Hindlimb muscle (tissue), 1 donor: ENCODE measurements at places on chromosomes 3 and 15.

- DNase-seq, result no peak
Measured at GRCh38 chr3:124760601-124761000, 30.3 kb downstream of the UMPS start.

- DNase-seq, result no peak
Measured at GRCh38 chr3:37447732-37448131, 273.4 kb upstream of the LRRFIP2 start.

GRCh38 chr15:49330166-49330565 is 92.9 kb upstream of the FGF7 start:
- no peak for DNase-seq

DNA sequence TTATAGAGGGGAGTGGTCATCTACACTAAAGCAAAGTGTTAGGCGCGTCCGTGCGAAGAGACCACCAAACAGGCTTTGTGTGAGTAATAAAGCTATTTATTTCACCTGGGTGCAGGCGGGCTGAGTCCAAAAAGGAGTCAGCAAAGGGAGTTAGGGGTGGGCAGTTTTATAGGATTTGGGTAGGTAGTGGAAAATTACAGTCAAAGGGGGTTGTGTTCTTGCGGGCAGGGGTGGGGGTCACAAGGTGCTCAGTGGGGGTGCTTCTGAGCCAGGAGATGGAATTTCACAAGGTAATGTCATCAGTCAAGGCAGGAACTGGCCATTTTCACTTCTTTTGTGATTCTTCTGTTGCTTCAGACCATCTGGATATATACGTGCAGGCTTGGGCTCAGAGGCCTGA is 47.1 kb downstream of the OIP5 start:
- DNase-seq, result no peak

DNA sequence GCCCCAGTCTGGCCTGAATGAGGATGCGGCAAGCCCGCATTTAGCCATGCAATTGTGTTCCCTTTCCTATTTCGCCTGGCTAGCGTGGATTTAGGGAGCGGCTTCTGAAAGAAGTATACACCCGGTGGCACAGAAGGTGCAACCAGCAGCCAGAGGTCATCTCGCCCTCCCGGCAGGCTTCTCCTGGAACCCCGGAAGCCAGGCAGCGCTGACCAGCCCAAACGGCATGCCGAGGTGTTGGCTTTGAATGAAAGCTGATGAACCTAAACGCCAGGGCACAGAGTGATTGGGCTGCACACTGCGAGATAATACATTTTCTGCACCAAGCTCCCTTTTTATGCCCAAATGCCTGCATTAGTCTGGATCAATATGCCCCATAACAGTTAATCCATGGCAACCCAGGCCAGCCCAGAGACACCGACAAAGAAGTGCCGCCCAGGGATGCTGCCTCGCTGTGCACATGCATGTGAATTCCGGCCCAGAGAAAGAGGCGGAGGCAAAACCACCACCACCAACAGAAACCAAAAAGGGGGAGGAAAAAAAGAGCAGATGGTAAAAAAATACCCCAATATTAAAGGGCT is 1.4 kb downstream of the SRGAP3 start:
- DNase-seq, result no peak

DNA sequence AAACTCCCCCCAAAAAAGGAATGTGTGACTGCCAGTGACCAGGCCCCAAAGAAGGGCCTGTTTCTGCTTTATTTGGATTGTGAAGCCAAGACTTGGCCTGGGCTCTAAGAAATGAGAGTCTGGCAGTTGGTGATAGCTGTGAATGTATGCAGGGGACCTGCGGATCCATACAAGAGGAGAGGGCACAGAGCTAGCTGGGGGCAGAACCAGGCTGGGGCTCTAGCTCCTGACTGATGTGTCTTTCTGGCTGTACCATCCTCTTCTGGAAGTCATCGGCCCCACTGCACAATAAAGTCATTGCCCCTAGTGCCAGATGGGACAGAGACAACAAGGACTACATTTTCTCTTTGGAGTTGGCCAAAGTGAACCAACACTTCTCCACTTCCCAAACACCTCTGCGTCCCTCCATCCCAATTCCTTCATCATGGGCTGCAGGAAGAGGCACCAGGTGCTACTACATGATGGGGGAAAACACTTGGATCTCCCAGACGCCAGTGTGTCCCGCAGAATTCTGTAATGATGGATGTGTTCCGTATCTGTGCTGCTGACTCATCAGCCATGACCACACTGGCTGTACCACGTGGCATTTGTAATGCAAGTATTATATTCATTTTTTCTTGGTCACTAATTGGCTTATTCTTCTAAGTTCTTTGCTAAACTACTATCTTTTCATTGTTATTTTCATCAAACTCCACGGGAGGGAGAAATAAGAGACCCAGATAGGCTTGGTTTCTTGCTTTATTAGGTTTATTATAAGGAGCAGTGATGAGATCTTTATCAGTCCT is 1.7 kb upstream of the PLA2G4F start:
- DNase-seq, result no peak

DNA sequence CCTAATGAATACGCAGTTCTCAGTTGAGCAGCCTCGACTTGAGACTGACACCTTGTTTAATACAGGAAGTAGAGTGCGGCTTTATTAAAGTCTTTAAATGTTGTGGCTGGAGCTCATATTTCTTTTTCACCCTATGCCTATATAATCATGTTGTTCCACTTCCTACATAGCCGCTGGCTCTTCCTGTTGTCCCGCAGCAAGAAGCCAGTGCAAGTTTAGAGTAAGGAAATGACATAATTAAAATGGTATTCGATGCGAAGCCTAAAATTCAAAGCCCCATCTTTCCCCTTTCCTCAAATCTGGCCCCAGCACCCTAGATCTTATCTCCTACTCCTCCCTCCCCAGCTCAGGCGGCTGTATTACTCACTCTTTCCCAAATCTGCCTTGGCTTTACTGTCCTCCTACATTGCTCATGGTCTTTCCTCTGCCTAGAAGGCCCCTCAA is 7.5 kb upstream of the PHLDB2 start:
- no peak for DNase-seq

DNA sequence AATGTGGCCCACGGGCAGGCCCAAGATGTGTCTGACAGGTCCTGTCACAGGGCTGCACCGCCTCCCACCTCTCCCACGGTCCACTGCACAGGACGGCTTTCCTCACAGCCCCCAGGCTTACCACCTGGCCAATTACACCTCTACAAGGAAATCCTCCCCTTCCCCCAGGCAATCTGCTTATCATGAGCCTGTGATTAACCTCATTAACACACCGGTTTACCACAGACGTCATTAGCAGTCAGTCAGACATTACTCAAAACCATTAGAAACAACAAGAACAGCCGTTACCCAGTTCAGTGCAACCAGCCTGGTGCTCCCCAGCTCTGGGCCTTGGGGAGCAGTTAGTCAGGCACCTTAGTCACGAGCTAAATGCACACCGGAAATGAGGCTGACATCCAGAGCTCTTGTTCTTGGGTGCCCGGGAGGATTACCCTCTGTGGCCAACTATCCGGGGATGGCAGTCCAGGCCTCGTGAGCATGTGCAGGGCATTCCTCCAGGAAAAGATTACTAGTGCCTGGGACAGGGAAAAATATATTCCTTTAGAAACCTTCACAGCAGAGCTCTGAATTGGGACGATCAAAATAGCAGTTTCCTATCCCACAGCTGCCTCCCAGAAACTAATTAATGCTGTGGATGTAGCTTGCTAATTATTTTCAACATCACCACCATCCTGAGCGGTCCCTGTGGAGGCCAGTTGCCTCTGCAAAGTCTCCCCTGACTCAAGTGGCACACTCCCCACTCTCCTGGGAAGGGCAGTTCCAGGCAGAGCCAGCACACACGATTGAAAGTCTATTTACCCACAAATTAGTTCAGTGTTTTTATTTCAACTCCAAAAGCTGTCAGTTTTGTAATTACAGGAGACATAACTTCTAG is 117.4 kb upstream of the ZBED2 start:
- DNase-seq, result no peak
